Tongue (tissue), 3 donors: ENCODE measurements at places on chromosomes 16 and 17.

DNA sequence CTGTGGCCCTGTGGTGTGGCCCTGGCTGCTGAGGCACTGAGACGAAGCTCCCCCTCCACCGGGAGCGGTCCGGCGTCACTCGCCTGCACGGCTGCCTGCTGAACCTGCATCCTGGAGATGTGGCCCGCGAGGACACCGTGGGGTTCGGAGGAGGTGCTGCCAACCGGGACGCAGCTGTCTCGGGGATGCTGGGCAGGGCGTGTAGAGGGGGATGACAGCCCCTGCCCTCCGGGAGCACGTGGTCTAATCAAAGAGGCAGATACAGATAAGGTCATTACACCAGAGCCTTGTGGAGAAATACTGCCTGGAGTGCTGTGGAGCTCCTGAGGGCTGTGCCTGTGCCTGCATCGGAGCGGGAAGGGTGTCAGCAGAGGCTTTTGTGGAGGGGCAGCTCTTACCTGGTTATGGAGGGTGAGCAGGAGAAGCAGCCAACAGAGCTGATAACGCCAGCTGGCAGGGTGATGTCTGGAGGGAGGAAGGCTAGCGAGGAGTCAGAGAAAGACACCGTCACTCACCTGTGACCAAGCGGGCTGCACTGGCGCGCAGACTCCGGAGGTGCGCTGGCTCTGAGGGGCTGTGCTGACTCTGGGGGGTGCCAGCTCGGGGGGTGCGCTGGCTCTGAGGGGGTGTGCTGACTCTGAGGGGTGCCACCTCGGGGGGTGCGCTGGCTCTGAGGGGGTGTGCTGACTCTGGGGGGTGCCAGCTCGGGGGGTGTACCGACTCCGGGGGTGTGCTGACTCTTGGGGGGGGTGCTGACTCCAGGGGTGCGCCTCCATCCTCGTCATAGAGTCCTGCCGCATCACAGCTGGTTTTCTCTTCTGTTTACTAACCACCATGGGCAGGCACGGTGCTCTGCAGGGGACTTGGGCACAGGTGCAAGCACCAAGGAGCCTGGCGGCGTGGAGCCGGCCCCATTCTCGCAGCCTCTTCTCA lies 104.7 kb upstream of the CHMP6 start:
- DNase-seq, result no peak

DNA sequence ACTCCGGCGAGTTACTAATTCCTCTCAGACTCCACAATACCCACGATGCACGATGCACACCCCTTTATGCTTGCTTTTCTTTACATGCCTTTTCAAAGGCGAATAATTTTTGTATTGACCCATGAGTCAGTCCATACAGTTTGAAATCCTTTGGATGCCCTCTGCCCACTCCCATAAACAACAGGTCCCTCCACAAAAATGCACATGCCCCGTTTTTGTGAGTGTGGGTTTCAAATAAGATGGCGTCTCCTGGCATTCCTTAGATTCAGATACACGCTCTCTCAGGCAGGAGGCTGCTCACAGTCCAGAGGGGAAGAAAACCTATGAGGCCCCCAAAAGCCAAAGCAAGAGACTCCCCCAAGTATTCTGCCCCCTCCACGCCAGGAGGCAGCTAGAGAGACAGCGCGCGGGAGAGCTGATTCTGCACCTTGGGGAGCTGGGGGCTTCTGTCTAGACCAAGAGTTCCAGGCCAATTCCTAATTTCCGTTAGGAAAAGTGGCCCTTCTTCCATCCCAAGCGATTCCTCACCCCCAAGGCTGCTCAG lies 19.6 kb upstream of the HOXB9 start:
- no peak for DNase-seq

GRCh38 chr17:48236681-48237134 lies 129.1 kb downstream of the SNX11 start:
- no peak for DNase-seq

DNA sequence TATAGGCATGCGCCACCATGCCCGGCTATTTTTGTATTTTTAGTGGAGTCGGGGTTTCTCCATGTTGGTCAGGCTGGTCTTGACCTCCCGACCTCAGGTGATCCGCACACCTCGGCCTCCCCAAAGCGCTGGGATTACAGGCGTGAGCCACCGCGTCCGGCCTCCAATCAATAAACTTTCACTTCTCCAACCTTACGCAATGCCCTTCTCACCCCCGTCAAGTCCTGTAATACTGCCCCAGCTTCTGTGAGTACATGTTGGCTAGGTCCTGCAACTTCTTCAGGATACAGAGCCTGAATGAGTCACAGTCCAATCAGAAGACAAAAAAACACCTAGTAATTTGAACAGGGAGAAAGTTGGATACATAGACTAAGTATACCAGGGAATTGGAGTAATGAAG lies 47.1 kb upstream of the PHOSPHO1 start:
- no peak for DNase-seq

- DNase-seq, result no peak
Measured at GRCh38 chr17:70074956-70075355, at the start of gene KCNJ16. TSS of gene KCNJ16 (plus strand) at chr17:70075225. CDS start at chr17:70132088, 56,863 bp downstream.

DNA sequence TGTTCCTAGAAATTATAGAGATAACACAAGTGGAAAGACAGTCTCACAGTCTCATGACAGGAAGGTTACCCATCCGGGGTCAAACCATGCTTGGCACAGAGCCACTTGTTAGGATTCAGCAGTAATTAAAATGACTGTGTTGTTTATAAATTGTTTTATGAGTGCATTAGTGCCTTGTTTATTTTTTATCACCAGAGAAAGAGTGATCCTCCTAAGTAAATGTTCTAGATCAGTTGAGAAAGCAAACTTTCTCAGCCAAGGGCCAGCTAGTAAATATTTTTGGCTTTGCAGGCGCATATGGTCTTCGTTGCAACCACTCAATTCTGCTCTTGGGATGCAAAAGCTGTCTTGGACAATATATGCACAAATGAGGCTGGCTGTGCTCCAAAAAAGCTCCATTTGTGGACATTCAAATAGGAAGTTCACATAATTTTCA lies 253.9 kb upstream of the CACNG5 start:
- DNase-seq, result peak; percentile 85

GRCh38 chr17:64216338-64217248 lies 46.5 kb downstream of the TEX2 start:
- DNase-seq, result peak; percentile 30
